Dermis blood vessel endothelial cell (primary cell): ENCODE measurements at places on chromosomes 16 and 17. TPM values are rescaled to one million over a fixed set of nuclear protein-coding genes. Genes with fewer than 3 reads are reported as not detected.
A peak's percentile ranks its signal among the peaks of the same experiment; 100 is the strongest.

- DNase-seq: no peak
These were observed 3.1 kb downstream of the ZNF843 start for GRCh38 chr16:31439519-31439918.

The OR3A3 gene
- total RNA-seq: not detected in 2 replicates

The MYCBPAP gene
- 0.34 and 0.42 TPM in 2 replicates for total RNA-seq

The LRRC37A3 gene
- total RNA-seq: 3.9 and 4.1 TPM in 2 replicates

DNA sequence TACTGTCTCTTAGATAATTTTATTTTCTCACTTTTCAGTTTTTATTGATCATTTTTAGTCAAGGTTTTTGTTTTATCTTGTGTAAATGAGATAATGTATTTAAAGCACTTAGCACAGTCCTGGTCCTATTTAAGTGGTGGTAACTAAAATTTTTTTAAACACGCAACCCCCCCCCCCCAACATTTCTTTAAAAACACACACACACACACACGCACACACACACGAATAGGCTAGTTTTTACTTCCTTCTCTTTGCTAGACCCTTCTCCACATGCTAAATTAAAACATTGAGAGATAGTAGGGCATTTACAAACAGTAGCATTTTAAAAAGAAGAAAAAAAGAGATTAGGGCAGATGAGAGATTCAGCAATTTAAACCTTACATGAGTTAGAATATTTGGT is 5.0 kb downstream of the NFATC3 start:
- no peak for DNase-seq

DNA sequence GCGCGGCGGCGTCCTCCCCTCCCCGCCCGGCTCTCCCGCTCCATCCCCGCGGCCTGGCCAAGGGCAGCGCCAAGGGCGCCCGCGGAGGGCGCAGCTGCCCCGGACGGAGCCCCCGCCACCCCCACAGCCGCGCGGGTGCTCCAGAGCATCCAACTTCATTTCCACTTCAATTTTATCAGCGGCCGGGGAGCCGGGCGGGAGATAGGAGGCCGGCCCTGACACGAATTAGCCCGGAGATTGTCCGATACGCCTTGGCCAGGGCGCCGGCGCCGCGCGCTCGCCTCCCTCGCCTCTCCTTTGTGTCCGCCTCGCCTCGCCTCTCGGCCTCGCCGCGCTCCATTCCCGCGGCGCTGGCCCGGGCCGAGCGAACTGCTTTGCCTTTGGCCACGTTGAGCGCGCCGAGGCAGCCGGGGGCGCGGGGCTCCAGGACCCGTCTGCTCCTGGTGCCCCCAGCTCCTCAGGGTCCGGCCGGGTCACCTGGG is 129.1 kb upstream of the LHX1 start:
- DNase-seq: peak; percentile 52

The ARL17B gene
- total RNA-seq: 12.7 and 13.1 TPM in 2 replicates

GRCh38 chr17:4631836-4632580 is 9.5 kb downstream of the ALOX15 start:
- no peak for DNase-seq

The CDH1 gene
- under 0.01 and 0.17 TPM in 2 replicates for total RNA-seq

DNA sequence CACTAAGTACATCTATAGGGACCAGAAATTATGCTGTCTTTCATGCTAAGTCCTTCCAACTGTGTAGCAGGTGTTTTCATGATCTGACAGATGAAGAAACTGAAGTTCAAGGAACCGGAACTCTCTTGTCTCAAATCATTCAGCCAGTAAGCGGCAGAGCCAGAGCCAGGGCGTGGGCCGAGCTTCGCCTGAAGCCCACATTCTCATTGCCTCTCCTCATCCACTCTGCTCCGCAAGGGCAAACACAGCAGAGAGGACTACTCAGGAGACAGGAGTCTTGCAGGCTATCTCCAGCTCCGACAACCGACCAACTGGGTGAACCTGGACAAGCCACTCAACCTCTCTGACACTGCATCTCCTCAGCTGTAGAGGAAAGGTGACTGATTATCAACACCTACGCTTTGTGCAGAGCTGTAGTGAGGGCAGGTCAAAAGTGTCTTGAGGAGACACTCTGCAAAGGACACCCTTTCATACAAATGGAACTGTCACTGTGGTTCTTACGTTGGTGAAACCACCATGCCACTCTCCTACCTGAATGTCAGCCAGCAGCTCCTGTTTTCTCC is 72.9 kb downstream of the CYTH1 start:
- no peak for DNase-seq

GRCh38 chr17:69373069-69373468 is 41.4 kb upstream of the MAP2K6 start:
- no peak for DNase-seq

GRCh38 chr16:67277294-67277998 is 1.9 kb upstream of the PLEKHG4 start:
- peak; percentile 87 for DNase-seq

GRCh38 chr16:58462499-58462996 is 37.4 kb upstream of the NDRG4 start:
- no peak for DNase-seq

The SSTR5 gene
- 0.17 and 1.1 TPM in 2 replicates for total RNA-seq

DNA sequence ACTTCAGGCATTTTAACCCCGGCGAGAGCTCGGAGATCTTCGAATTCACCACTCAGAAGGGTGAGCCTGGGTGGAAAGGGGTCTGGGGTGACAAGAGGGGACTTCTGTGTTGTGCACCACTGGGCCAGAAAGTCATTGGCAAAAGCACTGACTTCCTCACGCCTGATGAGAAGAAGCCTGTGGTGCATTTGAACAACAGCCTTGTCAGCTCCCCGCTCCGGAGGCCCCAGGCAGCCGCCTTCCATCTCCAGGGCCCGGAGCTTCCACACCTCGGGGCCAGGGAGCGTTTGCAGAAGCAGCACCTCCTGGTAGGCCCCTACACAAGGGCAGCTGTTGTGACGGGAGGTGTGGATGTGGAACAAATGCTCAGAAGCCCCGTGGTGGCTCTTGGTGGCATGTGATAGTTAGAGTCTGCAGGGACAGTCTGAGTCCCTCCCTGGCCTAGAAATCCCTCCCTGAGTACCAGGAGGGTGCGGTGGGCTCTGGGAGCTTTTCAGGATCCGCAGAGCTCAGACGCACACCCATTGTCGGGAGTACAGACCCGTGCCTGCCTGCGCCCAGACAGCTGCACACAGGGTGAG is 9.7 kb downstream of the CACNG1 start:
- DNase-seq: no peak

The MYH8 gene
- total RNA-seq: not detected in 2 replicates

- DNase-seq: no peak
These were observed 36.2 kb downstream of the ABR start for GRCh38 chr17:1143573-1143972.

DNA sequence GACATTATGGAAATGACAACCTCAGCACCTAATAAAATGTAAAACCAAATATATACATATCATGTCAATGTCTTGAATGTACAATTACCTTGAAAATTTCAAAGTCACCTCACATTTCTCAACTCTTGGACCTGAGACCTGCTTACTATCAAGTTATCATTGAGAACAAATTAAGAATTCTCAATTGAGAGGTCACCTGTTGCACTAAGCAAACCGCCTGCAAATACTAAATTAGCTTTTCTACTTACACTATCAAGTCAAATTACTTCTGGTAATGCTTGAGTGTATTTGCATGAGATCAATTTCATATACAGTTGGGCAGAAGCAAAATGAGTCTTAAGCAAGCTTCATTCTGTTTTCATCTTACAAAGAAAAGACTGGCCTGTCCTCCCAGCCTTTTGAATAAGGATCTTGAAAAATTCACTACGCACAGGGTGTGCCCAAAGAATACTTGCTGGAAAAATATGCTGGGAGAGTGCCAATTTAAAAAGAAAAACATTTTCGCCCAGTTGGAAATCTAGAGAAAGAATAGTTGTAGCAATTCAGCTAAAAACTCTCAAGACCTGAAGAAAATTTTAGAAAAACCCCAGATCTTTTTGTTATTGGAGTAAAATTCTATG is 35.7 kb downstream of the KANSL1 start:
- DNase-seq: peak; percentile 35

GRCh38 chr17:36183001-36183971 is 6.8 kb upstream of the TBC1D3B start:
- DNase-seq: peak; percentile 39

The GDPD1 gene
- 1.6 and 3.1 TPM in 2 replicates for total RNA-seq

The LPO gene
- under 0.01 TPM in 1 of 2 replicates, not detected in the other for total RNA-seq

- DNase-seq: no peak
These were observed at the start of gene C1QTNF1 for GRCh38 chr17:79023886-79024771. Gene C1QTNF1 (plus strand): TSS chr17:79024169. CDS start chr17:79043969, 19,800 bp downstream.

- DNase-seq: no peak
These were observed 16.4 kb downstream of the ZNF778 start for GRCh38 chr16:89233678-89234490.

- no peak for DNase-seq
These were observed 61.0 kb upstream of the CHMP6 start for GRCh38 chr17:80930335-80931279.
